ENCODE measurements at places on chromosomes 16 and 17.

DNA sequence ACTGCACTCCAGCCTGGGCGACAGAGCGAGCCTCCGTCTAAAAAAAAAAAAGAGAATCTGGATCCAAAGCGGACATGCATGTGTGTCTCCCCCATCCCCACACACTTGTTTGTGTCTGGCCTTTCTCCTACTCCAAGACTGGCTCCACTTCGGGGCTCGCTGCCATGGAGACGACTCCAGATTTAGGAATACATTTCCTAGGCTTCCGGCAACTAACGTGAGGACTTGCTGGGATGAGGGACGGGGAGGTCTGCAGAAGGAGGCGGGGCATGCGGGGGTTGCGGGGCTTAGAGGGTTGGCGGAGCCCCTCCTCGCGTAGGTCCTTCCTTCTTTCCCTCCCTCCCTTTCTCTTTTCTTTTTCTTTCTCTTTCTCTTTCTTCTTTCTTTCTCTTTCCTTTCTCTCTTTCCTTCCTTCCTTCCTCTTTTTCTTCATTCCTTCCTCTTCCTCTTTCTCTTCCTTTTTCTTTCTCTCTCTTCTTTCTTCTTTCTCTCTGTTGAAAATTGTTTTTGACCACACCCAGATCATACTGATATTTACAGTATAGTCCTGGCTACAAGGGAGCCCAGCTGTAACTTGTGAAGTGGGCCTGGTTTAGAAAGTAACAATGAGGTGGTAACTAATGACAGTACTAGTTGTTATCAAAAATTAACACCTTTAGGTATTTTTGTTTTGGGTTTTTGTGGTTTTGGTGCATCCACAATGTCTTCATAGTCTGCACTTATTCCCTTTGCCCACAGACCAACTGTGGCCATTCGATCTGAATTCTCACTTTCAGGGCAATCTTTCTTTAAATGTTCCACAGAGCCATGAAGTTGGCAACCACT is 25.2 kb downstream of the MIS12 start:
- DNase-seq = peak; percentile 65

- peak; percentile 46 for DNase-seq
Observed at GRCh38 chr16:87133112-87133850, 183.9 kb downstream of the C16orf95 start.

DNA sequence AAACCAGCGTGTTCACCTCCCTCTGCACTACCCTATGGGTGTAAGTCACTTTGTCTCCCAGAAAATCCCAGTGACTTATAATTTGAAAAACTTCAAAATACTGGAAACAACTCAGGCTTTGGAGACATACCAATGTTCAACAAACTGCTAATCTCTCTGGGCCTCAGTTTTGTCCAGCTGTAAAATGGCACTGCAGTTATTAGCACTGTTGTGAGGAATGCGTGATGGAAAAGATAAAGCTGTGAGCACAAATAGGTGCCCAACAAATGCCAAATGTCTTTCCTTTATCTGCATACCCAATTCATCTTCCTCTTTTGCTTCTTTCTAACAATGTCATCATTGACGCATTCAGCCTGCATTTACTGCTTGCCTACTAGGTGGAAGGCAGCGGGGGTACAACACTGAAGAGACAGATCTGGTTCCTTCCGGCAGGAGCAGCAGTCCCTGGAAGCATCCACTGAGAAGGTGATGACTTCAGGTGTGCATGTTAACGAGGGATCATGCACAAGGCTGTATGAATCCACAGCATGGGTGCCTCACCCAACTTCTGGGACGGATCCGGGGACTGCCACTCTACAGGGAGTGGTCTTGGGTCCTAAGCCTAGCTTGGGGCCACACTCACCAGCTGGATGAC is 63.4 kb downstream of the CYTH1 start:
- DNase-seq = no peak

DNA sequence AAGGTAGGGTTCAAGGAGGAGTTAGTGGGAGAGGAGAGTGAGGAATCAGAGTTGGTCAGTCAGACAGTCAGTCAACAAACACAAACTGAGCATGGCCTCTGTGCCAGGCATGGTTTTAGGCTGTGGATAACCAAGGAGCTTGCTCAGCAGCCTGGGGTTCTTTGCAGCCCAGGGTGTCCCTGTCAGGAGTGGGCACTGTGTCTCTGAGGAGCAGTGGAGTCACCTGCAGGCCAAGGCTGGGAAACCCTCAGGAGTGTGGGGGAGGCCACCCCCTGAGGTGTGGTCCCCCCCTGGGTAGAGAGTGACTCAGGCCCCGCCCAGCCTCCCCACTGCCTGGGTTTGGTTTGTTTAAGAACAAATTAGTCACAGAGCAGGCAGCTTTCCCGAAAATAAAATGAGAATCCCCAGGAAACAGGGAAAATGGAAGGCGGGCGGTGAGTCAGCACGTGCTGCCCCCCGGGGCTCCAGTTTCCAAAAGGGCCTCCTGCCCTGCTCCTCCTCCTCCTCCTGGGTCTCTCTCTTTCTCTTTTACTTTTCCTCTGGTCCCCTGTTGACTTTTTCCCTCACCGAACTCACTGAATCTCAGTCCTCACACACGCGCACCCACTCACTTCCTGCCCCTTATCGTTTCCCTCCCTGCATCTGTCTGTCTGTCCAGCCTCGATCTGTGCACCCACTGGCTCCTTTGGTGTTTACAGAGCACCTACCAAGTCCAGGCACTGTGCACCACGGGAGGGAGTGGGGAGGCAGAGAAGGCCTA is 44.3 kb downstream of the SOCS3 start:
- peak; percentile 74 for DNase-seq

GRCh38 chr17:33137426-33137825 is 145.8 kb downstream of the SPACA3 start:
- no peak for DNase-seq

- peak; percentile 87 for DNase-seq
Observed at GRCh38 chr17:68600067-68600930, 868 bp downstream of the FAM20A start.

- no peak for DNase-seq
Observed at GRCh38 chr17:7882629-7883028, 6.0 kb upstream of the CHD3 start.

GRCh38 chr16:74622005-74622404 is 15.1 kb upstream of the GLG1 start:
- peak; percentile 46 for DNase-seq

- DNase-seq = no peak
Observed at GRCh38 chr17:75684924-75685323, 17.8 kb downstream of the SAP30BP start.

DNA sequence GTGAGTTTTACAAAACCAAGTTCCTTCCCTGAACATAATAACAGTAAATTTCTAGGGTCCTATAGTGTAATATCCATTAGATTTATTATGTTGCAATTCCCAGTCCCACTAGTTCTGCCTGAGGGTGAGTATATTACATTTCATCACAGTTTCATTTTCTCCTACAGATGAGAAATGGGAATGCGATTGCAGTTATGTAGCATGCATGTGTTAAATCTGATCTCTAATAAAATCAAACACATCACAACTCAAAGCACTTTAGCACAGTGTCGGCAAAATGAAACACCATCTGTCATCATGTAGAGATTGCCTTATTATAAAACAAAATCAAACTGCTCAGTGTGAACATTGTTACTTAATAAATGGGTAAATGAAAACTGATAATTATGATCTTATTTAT is 180.5 kb upstream of the TOX3 start:
- no peak for DNase-seq

DNA sequence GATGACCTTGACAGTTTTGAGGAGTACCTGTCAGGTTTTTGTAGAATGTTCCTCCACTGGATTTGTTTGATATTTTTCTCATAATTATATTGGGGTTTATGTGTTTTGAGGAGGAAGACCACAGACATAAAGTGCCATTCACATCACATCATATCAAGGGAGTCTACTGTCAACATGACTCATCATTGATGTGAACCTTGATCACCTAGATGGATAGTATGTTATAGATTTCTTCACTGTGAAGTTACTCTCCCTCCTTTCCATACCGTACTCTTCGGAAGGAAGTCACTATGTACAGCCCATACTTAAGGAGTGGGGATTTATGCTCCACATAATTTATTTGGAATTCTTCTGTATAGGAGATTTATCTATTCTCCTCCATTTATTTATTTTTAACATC is 23.2 kb downstream of the PRSS54 start:
- no peak for DNase-seq

- DNase-seq = peak; percentile 82
Observed at GRCh38 chr17:56913353-56913866, 439 bp downstream of the TRIM25 start.

- DNase-seq = no peak
Observed at GRCh38 chr16:3259836-3260235, 3.4 kb upstream of the MEFV start.

DNA sequence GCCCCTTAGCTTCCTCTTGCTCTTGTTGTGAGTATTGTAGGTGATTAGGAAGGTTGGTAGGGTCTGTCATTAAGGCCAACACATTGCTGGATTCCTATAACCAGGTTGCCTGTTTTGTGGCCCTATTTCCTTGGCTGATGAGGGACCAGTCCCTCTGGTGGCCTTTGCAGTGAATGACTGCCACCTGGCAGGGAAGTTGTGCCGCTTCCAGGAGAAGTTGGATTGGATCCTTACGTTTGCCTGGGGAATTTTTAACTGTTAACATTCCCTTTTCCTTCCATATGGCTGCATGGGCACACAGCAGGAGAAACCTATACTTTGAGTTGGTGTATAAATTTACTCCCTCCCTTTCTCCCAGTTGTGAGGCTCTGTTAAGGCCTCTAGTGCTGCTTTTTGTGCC is 32.4 kb downstream of the LCMT1 start:
- peak; percentile 44 for DNase-seq

Data from H7 (cell line).